ENCODE measurements at places on chromosomes 2 and 18.

GRCh38 chr2:158619496-158619895 lies 162.7 kb downstream of the PKP4 start:
- DNase-seq = no peak

- no peak for DNase-seq
Measured at GRCh38 chr2:217062768-217063167, 202.9 kb upstream of the TNP1 start.

- DNase-seq = no peak
Measured at GRCh38 chr18:31954349-31954748, 11.4 kb upstream of the TRAPPC8 start.

- DNase-seq = no peak
Measured at GRCh38 chr2:38892819-38893218, 3.1 kb downstream of the ARHGEF33 start.

DNA sequence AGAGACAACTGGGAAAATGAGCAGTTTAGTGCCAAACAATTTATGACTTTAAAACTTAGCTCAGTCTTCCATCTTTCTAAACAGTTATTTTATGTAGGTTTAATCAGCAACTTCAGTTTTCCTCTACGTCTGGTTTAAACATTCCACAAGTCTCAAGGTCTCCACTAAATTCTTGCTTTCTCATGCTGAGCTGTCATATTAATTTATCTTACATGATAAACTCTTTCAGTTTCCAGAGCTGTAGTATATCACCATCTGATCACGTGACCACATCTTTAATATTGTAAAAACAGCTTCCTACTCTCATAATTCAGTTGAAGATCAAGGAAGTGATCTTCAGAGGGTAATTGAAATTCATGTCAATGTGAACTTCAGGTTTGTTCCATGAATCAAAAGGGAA lies 158.6 kb downstream of the ZNF804A start:
- DNase-seq = no peak

DNA sequence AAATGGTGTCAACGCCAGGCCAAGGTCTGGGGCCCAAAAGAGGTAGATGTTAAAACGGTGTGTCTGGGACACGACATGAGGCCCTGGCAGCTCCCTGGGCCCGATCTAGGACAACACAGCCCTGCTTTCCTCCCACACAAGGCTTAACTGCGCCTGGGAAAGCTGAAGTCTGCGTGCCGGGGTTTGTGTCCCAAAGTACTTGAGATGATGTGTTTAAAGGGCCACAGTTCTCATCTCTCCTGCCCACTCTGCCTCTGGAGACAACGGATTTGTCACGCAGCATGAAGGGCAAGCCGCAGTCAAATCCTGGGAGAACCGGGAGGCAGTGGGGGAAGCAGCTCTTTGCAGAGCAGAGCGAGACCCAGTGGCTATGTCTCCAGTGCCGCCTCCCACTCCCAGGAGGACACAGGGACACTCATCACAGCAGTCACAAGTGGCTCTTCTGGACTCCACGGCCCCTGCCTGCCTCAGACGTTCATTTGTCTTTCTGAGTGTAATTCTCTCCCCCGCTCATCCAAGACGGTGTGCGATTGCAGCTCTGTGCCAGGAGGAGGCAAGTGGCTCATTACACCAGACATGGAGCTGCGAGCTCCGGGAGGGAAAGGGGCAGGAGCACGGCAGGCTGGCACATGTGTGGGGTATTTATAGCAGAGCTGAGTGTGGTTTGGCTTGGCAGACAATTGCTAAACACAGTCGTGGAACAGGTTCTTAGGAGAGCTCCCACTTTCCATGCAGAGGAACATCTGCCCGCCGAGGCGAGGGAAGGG lies 57.7 kb upstream of the SEMA4C start:
- DNase-seq = no peak

DNA sequence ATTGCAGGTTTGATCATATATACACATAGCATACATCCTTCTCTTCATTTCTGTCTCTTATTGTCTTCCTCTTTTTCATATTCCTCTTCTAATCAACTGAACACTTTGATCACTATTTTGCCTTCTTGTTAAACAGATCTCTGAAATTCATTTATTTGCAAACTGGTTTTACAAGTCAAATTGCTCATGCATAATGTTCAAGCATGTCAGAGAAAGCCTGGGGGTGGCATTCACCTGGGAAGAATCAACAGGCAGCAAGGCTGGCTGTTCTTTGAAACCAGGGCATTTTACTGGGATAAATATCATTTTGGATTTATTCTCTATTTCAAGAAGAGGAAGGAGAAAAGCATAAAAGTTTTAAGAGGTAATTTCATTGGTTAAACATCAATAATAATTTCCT lies 66.9 kb upstream of the LRATD1 start:
- no peak for DNase-seq

GRCh38 chr2:98240786-98241398 lies 105.4 kb upstream of the CNGA3 start:
- no peak for DNase-seq

GRCh38 chr18:73778032-73778359 lies 369.6 kb downstream of the FBXO15 start:
- no peak for DNase-seq

- no peak for DNase-seq
Measured at GRCh38 chr2:15868704-15869103, 71.6 kb upstream of the MYCN start.

- no peak for DNase-seq
Measured at GRCh38 chr2:189442468-189442867, 1.2 kb downstream of the WDR75 start.

DNA sequence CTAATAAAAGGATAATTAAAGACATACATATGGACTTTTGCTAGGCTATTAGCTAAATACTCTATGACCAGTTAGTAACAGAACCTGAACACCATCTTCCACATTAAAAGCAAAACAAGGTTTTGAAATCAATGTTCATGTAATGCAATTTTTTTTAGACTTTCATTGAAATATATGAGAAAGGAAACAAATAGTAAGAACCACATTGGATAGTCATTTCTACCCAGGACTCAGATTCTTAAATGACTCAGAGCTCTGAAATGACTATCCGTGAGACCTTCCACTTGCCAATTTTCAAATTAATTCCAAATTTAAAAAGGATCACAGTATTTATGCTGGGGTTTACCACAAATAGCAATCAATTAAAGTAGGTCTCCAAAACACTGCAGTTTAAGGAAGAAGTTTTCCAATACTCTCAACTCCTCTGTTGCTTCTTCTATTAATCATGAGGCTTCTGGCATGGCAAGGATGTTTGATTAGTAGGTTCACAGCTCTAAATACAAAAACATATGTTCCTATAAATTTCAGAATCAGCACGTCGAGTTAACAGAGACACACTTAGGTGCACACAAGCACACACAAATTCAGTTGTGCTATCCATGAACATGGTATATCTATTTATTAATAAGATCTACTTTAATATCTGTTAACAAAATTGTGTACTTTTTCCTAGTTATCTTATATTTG lies 841.0 kb downstream of the RNF144A start:
- no peak for DNase-seq

DNA sequence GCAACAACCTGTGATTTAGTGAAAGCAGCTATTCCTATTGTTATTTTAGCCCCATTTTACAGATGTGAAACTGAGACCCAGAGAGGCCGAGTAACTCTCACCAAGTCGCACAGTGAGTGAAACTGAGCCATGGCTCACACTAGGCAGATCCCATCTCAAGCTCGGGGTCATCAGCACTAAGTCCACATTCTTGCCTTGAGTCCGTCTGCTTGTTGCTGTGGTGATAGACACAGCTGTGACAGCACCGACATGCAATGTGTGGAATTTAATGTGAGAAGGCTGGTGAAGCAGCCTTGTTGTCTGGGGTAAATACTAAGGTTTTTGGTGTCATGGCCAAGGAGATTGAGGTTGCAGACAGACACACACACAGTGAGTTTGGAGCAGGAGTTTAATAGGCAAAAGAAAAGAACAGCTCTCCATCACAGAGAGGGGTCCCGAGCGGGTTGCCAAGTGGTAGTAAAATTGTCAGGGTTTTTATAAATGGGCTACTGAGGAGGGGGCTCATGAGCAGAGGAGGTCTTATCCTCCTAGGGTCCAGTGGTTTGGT lies 40.2 kb upstream of the GMCL1 start:
- DNase-seq = no peak

DNA sequence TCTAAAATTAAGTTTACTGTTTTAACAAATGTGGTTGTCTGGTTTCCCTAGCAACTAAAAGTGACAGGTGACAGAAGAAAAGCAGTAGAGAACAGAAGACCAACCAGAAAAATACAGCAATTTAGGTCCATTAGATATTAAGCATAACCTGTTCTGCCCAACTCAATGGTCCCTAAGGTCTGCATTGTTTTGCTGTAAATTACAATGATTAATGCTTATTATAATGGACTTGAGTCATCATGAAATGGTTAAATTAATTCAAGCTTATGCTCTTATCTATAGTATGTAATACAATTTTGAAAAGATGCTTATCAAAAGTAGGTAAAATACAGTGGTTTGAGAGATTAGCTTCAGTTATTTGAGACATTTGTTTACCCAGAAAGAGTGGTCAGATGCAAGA lies 378.0 kb downstream of the GRB14 start:
- DNase-seq = no peak

DNA sequence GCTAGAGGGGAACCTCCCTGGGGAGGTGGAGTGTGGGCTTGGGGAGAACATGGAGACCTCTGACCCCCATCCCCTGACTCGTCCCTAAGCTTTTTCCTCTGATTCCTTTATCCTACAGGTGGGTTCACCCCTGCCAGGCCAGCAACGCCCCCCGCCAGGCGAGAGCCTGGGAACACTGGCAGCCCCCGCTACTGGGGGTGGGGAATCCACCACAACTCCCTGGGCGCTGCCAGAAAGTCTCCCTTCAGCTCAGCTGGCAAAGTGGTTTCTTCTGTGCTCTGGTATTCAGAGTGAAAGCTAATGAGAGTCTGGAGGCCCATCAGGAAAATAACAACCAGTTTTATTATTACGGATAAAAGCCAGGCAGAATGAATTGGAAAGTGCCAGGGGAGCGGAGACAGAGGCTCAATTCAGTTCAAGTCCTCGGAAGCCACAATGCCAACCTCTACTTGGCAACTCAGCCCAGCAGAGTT lies 2.8 kb downstream of the DIPK1C start:
- no peak for DNase-seq

DNA sequence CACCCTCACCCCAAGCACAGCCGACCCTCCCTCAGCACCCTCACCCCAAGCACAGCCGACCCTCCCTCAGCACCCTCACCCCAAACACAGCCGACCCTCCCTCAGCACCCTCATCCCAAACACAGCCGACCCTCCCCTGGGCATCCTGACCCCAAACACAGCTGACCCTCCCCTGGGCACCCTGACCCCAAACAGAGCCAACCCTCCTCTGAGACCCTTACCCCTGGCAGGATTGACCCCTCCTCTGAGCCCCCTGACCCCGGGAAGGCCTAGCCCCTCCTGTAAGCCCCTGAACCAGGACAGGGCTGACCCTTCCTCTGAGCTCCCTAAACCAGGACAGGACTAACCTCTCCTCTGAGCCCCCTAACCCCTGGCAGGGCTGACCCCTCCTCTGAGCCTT lies 84.4 kb upstream of the RAB6C start:
- DNase-seq = no peak

DNA sequence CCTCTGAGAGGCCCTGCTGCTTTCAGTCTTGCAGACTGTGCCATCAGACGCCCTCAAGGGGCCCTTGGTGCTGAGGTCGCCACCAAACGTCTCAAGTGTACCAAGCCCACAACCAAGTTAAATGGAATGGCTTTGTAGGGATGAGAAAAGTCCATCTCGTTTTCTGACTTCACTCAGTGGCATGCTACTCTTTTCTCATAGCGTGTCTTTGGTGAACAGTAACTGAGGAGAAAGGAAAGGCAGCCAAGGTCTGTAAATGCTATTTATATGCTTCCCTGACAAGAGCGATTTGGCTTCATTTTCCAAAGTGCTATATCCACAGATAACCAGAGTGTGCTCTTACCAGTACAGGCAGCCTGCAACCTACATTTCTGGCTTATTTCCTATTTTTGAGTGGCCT lies 123.0 kb downstream of the MTX2 start:
- no peak for DNase-seq

- no peak for DNase-seq
Measured at GRCh38 chr2:219081701-219082331, 21.1 kb upstream of the IHH start.

DNA sequence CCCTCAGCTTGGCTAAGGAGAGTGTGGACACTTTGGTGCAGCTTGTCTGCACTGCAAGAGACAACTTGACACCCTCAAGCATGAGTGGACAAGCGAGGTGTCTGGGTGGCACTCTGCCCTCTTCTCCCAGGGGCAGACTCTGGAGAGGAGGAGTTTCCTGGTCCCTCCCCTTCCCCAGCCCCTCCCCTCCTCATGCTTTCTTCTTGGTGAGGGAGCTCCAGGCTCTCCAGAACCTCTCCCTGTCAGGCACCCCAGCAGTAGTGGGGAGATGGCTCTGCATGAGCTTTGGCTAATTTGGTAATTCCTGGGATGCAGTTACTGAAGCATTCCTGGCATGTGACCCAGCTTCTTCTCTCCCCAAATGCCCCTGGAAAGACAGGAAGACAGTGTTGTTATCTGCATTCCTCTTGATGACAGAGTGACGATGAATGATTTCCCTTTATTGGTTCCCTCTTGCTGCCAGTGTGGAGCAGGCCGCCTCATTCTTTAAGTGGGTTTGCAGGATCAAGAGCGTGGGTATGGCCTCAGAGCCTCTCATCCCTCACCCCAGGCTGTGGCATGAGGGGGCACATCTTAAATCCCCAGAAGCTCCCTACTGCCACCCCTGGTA lies 89.2 kb downstream of the STPG4 start:
- DNase-seq = no peak

- no peak for DNase-seq
Measured at GRCh38 chr2:86557836-86558235, 5.4 kb downstream of the CHMP3 start.

DNA sequence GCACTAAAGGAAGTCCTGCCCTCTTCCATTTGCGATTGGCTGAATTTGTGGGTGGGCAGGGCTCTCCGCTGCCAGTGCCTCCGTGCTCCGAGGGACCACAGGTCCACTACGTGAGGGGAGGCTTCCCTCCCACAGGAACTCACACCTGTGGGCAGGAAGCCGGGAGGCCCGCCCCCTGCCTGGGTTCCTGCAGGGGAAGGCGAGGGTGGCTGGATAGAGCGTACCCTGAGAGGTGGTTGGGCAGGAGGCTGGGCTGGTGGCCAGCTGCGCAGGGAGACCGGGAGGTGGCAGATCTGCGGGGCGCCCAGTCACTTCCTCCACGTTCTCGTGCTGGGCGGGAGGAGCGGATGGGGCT lies 47.0 kb upstream of the PTH2R start:
- DNase-seq = peak; percentile 11

All from naive B cell (primary cell).